ENCODE measurements at places on chromosomes 1 and 21.

DNA sequence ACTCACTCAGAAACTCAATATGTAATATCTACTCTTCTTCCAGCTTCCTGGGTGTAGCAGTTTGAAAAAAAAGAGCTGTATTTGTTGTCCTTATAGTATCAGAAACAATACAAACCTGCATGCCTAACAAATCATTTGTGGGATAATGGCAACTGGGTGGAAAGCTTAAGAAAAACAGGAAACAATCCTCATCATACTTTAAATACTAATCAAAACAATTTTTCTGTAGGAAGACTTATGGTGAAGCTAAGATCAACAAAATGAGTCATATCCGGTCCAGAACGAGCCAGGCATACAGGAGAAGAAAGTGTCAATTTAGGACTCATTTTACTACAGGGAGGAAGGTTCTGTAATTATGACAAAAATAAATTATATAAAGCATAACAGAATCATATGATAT, 181.8 kb upstream of the ADGRL4 start:
- no peak for DNase-seq

DNA sequence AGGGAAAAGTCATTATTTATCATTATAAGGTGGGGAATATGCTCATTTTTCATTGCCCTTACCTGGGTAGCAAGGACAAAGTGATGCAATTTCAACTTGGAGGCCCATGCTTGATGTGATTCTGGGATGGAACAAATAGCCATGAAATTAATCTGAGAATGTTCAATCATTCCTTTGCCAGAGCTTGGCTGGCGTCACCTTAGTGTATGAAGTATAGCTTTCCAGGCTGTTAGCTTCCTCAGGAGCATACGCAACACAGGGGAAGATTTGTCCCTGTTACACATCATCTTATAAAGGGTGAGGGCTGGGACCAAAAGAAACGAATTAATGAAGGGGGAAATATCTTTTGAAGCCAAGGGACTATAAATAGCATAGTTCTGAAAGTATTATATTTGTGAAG, 91.4 kb upstream of the DEPDC1 start:
- DNase-seq = no peak

- DNase-seq = no peak
These were observed 287.5 kb downstream of the HLX start for GRCh38 chr1:221166559-221167318.

- DNase-seq = no peak
These were observed 73.7 kb upstream of the FGGY start for GRCh38 chr1:59223198-59223597.

GRCh38 chr1:58983162-58983561, 199.3 kb upstream of the JUN start:
- DNase-seq = no peak

- no peak for DNase-seq
These were observed 6.5 kb upstream of the CSTB start for GRCh38 chr21:43782431-43783097.

GRCh38 chr1:7406641-7407543, 364.2 kb upstream of the VAMP3 start:
- no peak for DNase-seq

DNA sequence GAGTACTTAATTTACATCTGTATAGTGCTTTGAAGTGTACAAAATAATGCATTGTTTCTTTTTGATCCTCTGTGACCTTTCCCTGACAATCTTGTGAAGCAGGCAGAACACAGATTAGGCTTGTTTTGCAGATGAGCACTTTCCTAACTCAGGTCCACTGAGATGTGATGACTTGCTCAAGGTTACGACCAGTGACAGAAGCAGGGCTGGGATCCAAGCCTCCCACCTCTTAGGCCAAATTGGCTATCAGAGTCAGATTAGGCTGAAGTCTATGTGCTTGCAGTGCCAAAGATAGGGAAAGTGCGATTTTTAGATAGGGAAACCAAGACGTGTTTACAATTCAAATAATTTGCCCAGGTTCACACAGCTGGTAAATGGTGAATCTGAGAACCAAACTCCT, 147.3 kb downstream of the OMA1 start:
- DNase-seq = no peak

DNA sequence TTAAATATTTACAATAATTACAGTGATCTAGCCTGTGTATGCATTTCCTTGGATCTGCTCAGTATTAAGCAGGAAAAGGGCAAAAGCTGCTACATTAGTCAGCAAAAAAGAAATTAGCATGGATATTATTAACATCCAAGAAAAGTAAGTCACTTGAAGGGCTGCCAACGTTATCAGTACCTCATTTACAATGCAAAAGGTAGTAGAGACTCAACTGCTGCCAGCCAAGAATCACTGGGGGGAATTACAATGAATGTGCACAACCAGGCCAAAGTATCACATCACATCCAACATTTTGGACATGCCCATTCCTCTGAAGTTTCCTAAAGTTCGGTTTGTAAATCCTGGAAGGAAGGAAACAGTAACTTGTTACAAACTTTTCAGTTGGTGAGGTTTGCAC, 1.9 kb downstream of the CNN3 start:
- no peak for DNase-seq

GRCh38 chr1:184020328-184020727, 17.2 kb downstream of the COLGALT2 start:
- no peak for DNase-seq

DNA sequence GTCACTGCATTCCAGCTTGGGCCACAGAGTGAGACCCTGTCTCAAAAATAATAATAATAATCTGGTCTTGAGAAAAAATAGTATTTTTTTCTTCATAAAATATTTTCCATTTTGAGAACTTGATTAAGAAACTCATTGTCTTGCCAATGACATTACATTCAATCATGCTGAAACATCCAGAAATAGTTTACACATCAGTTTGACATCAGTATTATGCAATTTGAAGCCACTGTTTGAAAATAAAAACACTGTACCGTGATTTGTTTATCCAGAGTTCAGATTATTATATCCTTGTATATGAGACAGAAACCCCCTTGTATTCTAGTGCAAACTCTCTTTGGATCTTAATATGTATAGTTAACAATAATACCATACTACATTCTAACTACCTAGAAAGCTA, 6.9 kb downstream of the FMO2 start:
- DNase-seq = no peak

DNA sequence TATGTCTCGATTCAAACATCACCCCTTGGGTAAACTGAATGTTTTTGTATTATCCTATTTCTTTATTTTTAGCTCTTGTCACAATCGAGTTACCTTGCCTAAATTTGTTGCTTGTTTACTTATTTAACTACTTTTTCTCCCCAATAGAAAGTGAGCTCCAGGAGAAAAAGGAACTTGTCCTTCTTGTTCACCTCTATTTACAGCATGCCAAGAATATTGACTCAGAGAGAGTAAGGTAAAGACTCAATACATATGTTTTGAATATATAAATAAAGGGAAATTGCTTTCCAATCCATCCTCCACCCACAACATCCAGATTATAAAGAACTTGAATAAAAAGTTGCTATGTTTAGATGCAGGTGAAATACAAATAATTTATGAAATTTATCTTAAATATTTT, 107.3 kb upstream of the PDC start:
- no peak for DNase-seq

DNA sequence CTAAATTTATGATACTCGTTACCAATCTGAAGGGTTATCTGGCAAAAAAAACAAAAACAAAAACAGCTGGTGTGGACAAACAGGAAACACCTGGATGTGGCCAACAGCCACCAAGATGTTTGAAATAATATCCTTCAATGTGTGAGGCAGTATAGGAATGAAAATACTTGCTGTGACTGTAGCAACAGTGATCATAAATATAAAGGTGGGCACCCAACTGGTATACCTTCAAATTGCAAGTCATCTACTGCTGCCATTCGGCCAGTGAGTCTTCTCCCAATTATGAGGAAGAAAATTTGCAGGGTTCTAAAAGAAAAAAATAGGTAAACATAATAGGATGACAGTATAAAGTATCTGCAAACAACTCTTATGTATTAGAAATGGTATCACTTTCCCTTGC, 916 bp downstream of the YIPF1 start:
- no peak for DNase-seq

GRCh38 chr21:42624095-42624790, 29.2 kb upstream of the PDE9A start:
- no peak for DNase-seq

- DNase-seq = no peak
These were observed 2.0 kb upstream of the LHX4 start for GRCh38 chr1:180227861-180228647.

- DNase-seq = no peak
These were observed 11.4 kb downstream of the SDE2 start for GRCh38 chr1:225987491-225988316.

DNA sequence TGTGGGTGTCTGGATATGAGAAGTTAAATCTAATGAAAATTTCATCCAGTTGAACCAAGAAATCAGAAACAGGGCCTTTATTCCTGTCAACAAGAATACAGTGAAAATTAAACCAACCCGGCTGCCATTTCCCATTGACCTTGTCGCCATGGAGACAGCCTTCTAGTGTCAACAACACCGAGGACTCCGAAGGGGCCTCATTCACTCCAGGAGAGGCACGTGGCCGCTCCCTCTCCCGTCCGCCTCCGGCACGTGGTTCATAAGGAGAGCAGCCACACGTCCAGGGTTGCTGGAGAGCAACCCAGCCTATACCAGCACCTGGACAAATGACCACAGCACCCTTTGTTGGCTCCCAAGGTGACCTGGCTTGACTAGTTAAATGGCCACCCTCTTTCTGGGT, 120.3 kb upstream of the VAMP3 start:
- DNase-seq = no peak

DNA sequence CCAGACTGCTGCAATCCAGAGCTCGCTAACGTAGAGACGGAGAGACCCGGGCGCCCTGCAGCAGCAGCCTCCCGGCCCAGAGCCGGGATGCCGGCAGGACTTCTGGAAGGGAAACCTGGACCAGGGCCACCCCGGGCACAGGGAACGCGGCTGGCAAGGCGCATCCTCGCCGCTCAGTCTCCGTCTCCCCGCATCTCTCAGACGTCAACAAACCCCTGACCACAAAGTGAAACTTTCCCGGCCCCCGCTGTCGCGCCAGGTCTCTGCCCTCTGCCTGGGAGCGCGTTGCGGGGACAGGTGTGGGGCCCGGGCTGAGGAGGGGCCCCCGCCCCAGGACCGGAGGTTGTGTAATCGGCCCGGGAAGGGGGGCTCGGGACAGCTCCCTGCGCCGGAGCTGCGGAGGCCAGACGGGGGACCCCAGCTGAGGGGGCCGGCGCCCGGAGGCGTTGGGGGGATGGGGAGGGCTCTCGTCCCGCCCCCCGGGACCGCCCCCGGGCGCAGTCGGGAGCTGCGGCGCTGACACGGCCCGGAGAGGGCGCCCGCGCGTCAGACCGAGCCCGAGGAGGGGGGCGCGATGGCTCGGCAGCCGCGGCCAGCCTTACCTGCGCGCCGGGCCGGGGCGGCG, 116.6 kb upstream of the HIVEP3 start:
- DNase-seq = peak; percentile 82

GRCh38 chr1:89022167-89022959, at the start of gene GBP3:
Gene GBP3, minus strand, starts transcription at chr1:89022866. Its CDS starts 2,145 bp downstream, at chr1:89020721.
- no peak for DNase-seq

DNA sequence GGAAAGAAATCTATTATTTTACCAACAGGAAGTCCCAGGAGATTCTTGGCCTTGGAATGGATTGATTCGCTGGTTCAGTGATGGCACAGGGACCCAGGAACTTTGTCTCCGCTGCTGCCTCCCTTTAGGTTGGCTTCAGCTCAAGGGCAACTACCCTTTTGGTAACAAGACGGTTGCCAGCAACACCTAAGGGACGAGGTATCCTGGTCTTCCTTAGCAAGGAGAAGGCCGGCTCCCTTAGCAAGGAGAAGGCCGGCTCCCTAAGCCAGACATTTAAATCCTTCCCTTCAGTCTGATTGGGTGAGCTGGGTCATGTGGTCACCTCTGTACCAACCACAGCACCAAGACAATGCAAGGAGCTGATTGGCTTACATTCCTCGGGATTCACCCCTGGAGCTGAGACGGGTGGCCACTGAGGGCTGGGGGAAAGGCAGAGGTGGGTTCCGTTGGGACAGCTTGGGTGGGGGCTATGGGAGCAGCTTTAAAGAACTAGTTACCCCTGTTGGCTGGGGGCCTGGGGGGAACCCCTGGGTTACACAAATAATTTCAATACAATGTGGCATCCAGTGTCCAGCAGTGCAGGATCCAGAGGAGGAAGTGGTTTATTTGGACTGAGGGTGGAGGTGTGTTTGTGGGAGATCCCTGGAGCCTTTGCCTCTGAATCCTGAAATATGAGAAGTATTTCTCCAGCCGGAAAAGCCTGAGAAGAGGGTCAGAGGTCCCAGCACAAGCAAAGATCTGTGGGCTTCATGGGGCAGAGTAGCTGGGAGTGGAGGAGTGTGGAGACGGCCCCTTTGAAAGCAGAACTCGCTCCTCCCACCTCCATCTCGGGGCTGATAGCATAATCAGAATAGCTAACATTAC, 20.7 kb upstream of the CLIC4 start:
- peak; percentile 88 for DNase-seq

- peak; percentile 83 for DNase-seq
These were observed 7.2 kb downstream of the CNIH3 start for GRCh38 chr1:224623310-224623714.

GRCh38 chr1:21919520-21919919, 17.6 kb downstream of the HSPG2 start:
- DNase-seq = peak; percentile 72

- peak; percentile 73 for DNase-seq
These were observed 19.7 kb upstream of the EPS8L3 start for GRCh38 chr1:109783436-109783835.

GRCh38 chr1:229032375-229032774, 238.5 kb upstream of the RAB4A start:
- no peak for DNase-seq

DNA sequence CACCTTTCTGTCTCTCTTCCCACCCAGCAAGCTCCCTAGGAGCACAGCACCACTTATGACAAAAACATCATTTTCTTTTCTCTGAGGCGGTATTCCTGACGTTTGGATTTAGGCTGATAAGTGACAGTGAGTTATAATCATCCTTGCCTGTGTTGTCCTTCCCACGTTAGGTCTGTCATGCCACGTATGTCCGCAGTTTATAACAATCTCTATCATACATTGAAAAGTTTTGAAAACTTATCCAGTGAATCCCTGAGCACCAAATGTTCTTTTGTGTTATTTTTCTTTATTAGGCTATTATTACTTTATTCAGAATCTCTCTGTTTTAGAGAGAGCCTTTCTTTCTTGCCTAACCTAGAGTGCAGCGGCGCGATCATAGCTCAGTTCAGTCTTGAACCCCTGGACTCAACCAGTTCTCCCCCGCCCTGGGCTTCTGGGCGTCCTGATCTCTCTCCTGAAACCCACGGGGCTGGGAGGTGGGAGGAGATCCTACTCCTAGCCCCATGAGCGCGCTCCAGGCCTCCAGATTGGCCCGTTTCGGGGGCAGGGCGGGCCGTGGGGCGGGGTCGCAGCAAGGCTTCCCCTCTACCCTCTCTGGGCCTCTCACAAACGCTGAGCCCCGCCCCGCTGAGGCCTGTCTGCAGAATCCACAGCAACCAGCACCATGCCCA, at the start of gene GSTM2:
Gene GSTM2, plus strand, starts transcription at position 606 of the 671 bp plus-strand sequence. Its CDS starts 59 bp downstream, at position 665.
- DNase-seq = peak; percentile 88

GRCh38 chr1:215744419-215744818, 177.3 kb downstream of the KCTD3 start:
- no peak for DNase-seq

- no peak for DNase-seq
These were observed 15.5 kb upstream of the PSMG1 start for GRCh38 chr21:39198800-39199199.

Data from H54 (cell line).